Fibroblast of lung (primary cell): ENCODE measurements at places on chromosomes 11 and 22.

GRCh38 chr22:49087198-49087597 is 740.5 kb downstream of the BRD1 start:
- no peak for DNase-seq

- DNase-seq: peak; percentile 51
Observed at GRCh38 chr11:27718863-27719545, 18.7 kb upstream of the BDNF start.

GRCh38 chr11:33687733-33688479 is 12.7 kb downstream of the C11orf91 start:
- peak; percentile 58 for DNase-seq

DNA sequence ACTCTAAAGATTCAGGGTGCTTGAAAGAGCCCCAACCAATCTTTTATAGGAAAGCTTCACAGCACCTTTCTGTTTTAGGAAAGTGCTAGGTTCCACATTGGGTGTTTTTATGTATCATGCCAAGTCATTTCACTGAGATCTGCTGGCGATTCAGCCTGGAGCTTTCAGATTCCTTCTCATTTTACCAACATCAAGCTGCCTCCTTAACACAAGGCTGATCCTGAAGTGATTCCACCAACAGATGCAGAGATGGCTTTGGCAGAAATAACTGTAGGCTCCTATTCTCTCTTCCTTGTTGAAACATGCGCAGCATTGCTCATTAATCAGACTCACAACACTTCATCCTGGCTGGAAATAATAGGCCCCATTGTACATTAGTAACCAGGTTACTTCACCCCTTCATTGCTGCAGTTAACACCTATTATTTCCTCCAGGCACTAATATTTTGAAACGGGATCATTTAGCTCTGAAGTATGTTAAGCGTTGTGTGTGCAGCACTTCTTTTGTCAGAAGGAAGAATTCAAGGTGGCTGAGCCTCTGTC is 89.0 kb downstream of the OPCML start:
- DNase-seq: no peak

DNA sequence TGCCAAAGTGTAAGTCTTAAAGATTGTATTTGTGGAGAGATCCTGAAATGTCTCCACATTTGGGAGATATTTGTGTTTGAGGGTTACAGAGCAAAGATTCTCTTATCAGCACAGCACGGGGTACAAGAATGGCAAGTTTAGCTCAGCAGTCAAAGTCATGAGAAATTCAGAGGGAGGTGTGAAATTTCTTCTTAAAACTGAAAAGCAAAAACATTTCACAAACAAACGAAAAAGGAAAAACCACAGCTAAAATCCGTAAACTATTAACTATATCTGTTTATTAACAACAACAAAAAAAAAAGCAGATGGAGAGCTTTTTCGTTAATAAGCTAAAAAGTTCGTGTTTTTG is 40.9 kb upstream of the ETS1 start:
- no peak for DNase-seq

DNA sequence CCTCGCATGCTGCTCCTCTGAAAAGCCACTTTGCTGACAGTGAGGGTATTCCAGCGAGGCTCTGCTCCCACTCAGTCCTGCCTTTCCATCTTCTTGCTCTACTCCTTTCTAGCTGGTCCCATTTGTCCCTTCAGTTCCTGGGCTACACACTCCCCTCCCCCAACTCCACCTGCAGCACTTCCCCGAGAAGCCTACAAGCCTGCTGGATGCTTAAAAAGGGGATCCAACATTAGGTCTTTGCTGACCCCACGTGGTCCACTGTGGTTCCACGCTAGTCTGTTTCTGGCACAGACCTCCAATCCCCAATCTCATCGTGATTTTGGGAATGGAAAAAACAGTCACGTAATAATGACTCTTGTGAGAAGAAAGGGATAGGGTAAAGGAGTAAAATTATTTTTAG is 121.6 kb upstream of the SNX19 start:
- DNase-seq: no peak

- DNase-seq: peak; percentile 95
Observed at GRCh38 chr11:3049430-3050243, 7.6 kb downstream of the CARS1 start.

GRCh38 chr22:37381489-37381888 is 45.8 kb downstream of the ELFN2 start:
- peak; percentile 25 for DNase-seq

- peak; percentile 43 for DNase-seq
Observed at GRCh38 chr22:22666307-22667091, 22.1 kb downstream of the GGTLC2 start.

- DNase-seq: peak; percentile 77
Observed at GRCh38 chr11:114197799-114198500, 98.2 kb upstream of the NNMT start.

GRCh38 chr22:50314455-50315288 is 7.2 kb upstream of the PLXNB2 start:
- DNase-seq: no peak

- no peak for DNase-seq
Observed at GRCh38 chr11:66007201-66007634, 4.6 kb upstream of the CST6 start.

- no peak for DNase-seq
Observed at GRCh38 chr11:11535611-11536010, 86.2 kb downstream of the GALNT18 start.

DNA sequence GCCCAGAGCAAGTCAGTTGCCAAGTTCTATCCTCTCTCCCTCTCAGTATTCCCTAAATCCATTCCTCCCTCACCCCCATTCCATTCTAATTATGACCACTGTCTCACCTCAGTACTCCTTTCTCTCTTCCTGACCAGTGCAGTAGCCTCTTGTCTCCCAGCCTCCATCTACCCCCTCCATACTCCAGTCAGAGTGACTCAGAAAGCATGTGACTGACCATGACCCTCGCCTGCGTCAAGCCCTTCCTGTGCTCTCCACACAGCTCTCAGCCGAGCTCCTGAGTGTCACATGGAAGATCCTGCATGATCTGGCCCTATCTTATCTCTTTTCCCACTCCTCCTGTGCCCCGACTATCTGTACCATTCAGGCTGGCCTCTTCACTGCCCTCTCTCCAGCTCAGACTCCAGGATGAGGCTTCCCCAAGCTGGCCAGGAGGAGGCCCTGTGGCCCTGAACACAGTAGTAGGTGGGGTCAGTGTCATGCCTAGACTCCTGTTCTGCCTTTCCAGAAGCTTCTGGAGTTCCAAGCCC is 42.6 kb downstream of the NEU3 start:
- peak; percentile 86 for DNase-seq

DNA sequence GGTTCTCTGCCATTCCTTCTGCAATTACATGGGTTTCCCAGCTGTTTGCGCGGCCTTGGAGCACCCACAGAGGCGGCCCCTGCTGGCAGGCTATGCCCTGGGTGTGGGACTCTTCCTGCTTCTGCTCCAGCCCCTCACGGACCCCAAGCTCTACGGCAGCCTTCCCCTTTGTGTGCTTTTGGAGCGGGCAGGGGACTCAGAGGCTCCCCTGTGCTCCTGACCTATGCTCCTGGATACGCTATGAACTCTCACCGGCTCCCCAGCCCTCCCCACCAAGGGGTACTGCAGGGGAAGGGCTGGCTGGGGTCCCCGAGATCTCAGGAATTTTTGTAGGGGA is 2.6 kb downstream of the RCE1 start:
- DNase-seq: no peak

DNA sequence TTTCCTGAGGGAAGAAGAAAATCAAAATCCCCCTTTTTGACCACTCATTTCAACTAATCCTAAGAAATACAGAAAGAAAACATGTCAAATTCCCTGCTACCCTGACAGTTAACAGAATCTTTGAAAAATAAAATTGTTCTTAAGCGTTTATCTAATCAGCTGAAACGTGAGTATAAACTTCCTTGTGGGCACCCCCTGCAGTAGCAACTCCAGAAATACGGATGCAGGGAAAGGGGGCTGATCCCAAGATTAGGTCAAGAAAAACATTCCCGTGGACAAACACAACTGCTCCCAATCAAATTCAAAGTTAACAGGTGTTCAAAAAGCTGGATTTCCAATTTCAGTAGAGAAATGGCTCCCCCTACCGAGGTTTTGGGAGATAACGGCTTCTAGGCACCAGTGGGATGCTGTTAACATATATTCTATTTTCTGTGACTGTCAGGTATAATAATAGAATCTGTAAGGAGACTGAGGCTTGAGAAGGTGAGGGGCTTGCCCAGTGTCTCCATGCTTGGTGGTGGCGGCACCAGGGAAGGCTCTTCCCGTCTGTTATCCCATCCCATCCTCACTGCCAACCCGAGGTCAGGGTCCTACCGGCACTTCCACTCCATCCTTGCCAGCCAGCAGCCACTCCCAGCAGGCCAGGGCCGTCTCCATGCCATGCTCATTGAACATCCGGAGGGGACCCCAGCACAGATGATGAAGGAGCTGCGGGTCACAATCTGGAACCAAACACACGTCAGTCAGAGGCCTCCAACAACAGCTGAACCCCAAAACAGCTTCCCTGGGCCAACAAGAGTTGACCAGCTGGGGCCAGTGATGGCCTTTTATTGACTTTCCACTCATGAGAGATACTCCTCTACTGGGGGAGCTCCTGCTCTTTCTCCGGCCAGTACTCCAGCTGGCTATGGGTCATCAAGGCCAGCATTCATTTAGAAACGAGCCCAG is 32.0 kb upstream of the SERPIND1 start:
- peak; percentile 34 for DNase-seq

DNA sequence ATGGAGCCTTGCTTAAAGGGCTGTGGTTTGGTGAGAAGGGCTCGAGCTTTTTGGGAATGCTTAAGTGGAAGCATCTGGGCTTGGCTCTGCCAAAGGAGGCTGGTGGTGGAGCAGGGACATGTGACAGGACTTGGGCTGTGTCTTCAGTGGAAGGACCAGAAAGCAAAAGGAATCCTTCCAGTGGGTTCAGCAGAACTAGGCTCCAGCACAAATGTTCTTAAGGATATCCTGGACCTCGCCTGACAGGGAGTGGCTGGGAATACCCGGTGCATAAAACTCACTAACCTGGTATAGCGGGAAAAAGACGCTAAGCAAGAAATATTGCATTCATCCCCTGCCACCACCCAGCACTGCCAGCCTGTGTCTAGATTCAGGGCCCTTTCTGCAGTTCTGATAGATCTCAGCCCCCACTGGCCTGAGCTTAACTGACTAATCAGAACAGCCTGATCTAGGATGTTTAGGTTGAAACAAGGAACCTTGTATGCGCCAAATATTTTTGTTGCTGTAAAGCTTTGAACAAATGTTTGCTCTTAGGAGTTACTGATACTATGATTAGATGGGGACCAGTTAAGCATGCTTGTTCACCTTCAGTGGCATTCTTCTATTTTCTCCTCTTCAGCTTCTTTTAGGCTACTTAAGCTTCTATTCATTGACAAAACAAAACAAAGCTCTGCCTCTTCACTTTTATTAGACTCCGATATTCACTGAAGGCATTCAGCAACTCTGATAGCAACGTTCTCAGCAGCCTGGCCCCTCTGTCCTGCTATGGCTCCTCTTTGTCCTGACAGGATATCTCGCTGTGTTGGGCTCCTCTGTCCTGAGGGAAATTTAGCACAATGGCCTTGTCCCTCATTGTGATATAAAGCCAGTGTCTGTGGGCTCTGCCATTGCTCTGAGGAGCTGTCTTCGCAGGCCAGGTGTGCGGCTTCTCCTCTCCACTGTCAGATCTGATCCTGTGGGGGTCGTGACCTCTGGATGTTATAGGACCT is 25.0 kb downstream of the PPFIBP2 start:
- DNase-seq: no peak

- no peak for DNase-seq
Observed at GRCh38 chr11:94557421-94557820, 9.7 kb upstream of the PIWIL4 start.

DNA sequence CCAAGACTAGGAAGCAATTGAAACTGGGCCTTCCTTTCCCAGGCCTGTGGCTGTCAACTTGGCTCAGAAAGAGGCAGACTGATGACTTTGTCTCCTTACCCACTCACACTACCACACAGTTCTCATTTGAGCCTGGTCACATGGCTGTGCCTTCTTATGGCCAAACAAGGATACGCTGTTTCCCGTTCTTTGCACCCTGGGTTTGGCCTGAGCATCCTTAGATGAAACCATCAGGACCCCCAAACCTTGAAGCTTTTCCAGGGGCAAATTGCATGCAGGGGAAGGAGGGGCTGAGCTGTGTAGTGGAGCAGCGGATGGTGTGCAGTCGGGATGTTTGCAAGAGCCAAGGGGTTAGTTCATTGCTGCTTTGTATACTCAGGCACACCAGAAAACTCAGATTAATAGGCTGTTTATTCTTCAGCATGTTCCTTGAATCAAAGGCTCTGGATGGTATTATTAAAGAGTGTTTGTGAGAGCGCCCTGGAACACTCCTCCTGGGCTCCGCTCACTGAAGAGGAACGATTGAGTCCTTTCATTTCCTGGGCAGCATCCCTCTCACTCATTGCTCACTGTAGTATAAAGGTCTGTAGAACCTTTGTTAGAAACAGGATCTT is 69.8 kb downstream of the ARFGAP2 start:
- DNase-seq: no peak

DNA sequence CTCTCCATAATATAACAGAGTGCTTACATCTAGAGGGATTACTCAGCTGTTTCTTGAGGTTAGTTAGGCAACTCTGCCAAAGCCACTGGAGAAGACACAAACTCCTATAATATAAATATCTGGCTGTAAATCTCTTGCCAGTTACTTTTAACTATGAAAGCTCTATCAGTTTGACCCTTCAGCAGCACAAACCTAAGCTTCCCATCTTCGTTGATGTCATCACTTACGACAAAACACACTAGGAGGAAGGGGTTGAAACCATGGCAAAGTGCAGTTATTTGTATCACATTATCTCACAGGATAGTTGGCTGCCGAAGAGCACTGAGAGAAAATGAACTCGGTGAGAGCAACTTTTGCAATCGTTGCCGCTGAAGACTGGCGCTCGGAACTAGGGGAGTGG is 922.1 kb downstream of the OPCML start:
- peak; percentile 87 for DNase-seq

- DNase-seq: peak; percentile 83
Observed at GRCh38 chr11:127651175-127651887, 650.8 kb upstream of the KIRREL3 start.

DNA sequence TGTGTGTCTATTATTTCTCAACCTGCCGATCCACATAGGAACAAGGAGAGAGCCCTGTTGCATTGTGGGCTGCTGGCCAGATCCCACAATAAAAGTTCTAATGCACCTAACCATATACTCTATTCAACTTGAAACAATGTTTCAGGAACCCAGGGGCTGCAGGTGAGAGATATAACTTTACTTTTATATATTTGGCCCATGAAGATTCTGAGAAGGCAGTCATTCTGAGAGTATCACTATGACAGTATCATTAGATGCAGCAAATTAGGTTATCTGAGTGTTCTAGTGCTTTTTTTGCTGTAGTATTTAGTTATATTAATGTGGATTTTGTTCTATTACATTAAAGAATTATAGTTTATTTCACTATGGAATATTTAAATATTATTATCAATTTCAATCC is 655.1 kb upstream of the ARHGAP42 start:
- no peak for DNase-seq
